Activated naive CD8-positive, alpha-beta T cell treated with anti-CD3 and anti-CD28 coated beads for 36 hours (primary cell): ENCODE measurements at places on chromosomes 5 and 9. TPM values are rescaled to one million over a fixed set of nuclear protein-coding genes. Genes with fewer than 3 reads are reported as not detected.

GRCh38 chr5:178143901-178144300 is 9.8 kb downstream of the NHP2 start:
- no peak for DNase-seq

The FAXDC2 gene
- not detected for total RNA-seq

The SOX30 gene
- not detected for total RNA-seq

DNA sequence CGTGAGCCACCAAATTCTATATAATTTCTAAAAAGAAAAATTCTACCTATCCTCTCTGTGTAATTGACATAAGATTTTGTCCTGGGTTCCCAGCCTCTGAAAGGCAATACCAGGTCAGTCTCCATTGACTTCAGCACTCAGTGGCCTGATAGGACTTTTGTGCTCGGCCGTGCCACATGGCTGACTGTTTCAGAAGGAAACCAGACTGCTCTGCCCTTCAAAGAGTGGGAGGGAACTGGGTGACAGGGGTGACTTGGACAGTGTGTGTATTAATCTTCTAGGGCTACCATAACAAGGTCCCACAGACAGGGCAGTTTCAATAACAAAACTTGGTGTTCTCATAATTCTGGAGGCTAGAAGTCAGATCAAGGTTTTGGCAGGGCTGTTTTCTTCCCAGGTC is 43.0 kb downstream of the ARHGAP26 start:
- no peak for DNase-seq
